ENCODE measurements at places on chromosomes 1 and 21. TPM values are rescaled to one million over a fixed set of nuclear protein-coding genes. Genes with fewer than 3 reads are reported as not detected.

The KMO gene
- not detected for total RNA-seq

The CYP4A22 gene
- not detected for total RNA-seq

The NECTIN4 gene
- 0.22 TPM for total RNA-seq

The SLC19A1 gene
- 11.5 TPM for total RNA-seq

GRCh38 chr1:170534626-170535147 lies 2.7 kb downstream of the GORAB start:
- no peak overlapping the region for H3K27ac ChIP-seq
- H3K27me3 ChIP-seq = no peaks in the 10 kb centered on the region
- peaks cover 12% of the 10 kb centered on the region for H3K4me1 ChIP-seq
- no peak for DNase-seq
- peaks cover 12% of the 10 kb centered on the region for H3K36me3 ChIP-seq
- H3K4me3 ChIP-seq = no peak overlapping the region

- DNase-seq = no peak
- H3K27ac ChIP-seq = no peak overlapping the region
- H3K36me3 ChIP-seq = no peaks in the 10 kb centered on the region
Observed at GRCh38 chr21:40379881-40380810, 466.8 kb downstream of the DSCAM start.

GRCh38 chr1:172095846-172096245 lies 254.5 kb downstream of the DNM3 start:
- no peak overlapping the region for H3K27ac ChIP-seq
- DNase-seq = no peak
- H3K36me3 ChIP-seq = no peaks in the 10 kb centered on the region
- H3K4me3 ChIP-seq = no peak overlapping the region
- H3K27me3 ChIP-seq = no peaks in the 10 kb centered on the region
- no peaks in the 10 kb centered on the region for H3K4me1 ChIP-seq

- H3K27me3 ChIP-seq = no peaks in the 10 kb centered on the region
- no peaks in the 10 kb centered on the region for H3K4me1 ChIP-seq
- DNase-seq = no peak
- H3K4me3 ChIP-seq = no peak overlapping the region
Observed at GRCh38 chr1:2355373-2356261, 35.7 kb downstream of the MORN1 start.

GRCh38 chr1:67957066-67957465 lies 93.4 kb downstream of the DIRAS3 start:
- no peak for DNase-seq
- H3K4me1 ChIP-seq = no peaks in the 10 kb centered on the region

GRCh38 chr1:158864595-158864994 lies 33.4 kb downstream of the MNDA start:
- H3K4me3 ChIP-seq = no peak overlapping the region
- no peaks in the 10 kb centered on the region for H3K4me1 ChIP-seq
- no peaks in the 10 kb centered on the region for H3K36me3 ChIP-seq
- H3K27me3 ChIP-seq = no peaks in the 10 kb centered on the region

DNA sequence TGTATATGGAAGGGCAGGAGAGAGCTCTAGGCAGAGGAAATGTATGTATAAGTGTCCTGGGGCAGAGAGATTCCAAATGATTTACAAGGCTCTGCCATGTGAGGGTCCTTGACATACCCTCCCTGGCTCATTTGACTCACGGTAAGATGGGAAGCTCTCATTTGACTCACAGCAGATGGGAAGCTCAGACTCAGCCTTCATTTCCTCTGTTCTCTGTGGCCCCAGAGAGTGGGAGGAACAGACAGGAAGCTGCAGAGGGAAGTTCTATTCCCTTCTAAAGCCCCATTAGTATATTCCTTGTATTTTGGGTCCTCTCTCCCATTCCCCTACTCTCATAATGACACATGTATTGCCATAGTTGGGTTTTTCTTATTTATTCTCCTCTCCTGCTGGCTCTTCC lies 44.9 kb downstream of the FOXD2 start:
- no peaks in the 10 kb centered on the region for H3K36me3 ChIP-seq
- no peaks in the 10 kb centered on the region for H3K4me1 ChIP-seq
- H3K4me3 ChIP-seq = no peak overlapping the region
- DNase-seq = no peak
